Jurkat, Clone E6-1 (cell line): ENCODE measurements at places on chromosomes 7 and 10.

GRCh38 chr10:104521901-104522694 lies 119.0 kb upstream of the SORCS3 start:
- DNase-seq: no peak

DNA sequence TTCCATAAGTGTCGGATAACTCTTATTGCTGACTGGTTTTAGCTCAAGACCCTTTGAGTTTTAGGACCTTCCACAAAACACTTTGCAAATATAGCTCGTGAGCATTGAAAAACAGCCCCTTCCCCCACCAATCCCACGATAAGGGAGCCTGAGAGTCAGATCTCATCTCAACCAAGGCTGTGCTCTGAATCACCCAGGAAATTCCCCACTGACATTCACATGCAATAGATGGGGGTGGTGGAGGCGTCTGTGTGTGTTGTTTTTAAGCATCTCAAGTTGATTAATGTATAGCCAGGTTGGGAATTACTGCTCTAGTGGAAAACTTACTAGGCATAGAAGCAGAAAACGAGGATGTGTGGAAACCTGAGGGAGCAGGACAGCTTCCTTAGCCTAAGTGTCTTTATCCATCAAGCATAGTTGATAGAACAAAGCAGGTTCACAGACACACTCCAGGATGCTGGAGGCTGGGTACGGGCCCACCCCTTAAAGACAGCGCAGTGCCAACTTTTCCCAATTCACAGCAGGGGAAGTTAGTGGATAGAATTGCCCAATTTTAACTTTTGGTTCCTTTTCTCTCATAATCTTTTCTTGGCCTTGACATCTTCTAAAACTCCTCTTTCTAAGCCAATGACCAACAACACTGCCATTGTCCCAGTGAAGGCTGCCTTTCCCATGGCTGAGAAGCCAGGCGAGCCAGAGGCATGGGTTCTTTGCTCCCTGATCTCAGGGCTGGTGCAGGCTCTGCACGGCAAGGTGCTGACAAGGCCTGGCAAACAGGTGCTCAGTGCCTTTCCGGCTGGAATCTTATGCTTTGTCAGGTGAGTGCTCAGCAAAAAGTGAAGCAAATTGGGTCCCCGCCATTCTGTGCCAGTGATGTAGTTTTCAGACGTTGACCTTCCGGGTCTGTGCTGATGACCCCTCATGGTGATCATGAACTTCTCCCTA lies 98.5 kb upstream of the INSIG1 start:
- DNase-seq: no peak

- peak; percentile 7 for DNase-seq
Observed at GRCh38 chr7:118184565-118184940, 589 bp downstream of the LSM8 start.

DNA sequence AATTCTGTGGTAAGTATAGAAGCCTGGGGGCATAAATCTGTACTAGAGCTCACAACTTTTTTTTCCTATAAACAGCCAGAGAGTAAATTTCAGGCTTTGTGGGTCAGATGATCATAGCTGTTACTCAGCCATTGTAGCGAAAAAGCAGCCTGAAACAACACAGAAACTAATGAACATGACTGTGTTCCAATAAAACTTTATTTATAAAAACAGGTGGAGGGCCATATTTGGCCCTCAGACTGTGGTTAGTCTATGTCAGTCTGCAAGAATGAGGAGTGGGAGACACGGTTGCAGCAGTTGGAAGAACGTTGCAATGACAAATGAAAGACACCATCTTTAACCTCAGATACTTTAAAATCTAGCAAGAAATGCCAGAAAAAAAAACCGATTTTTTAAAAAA lies 389.6 kb upstream of the PRKCQ start:
- no peak for DNase-seq

DNA sequence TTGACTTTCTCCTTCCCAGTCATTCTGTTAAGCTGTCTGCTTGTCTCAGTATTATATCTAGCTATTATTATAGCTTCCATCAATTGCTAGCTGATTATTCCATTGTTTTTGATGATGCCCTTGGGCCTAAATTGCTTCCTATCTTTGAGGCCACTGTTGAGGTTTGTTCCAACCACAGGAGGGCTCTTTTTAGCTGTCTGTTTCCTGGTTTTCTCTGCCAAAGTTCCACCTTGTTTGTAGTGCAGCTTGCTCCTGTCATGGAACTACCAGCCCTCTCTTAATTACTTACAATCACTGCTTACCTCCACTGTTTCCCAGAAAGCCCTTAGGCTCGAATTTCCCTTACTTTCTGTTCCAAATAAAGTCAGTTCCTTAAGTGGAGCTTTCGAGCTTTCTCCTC lies 118.7 kb upstream of the SEC61G start:
- DNase-seq: no peak

GRCh38 chr7:92417913-92418312 lies 29.4 kb upstream of the GATAD1 start:
- no peak for DNase-seq

DNA sequence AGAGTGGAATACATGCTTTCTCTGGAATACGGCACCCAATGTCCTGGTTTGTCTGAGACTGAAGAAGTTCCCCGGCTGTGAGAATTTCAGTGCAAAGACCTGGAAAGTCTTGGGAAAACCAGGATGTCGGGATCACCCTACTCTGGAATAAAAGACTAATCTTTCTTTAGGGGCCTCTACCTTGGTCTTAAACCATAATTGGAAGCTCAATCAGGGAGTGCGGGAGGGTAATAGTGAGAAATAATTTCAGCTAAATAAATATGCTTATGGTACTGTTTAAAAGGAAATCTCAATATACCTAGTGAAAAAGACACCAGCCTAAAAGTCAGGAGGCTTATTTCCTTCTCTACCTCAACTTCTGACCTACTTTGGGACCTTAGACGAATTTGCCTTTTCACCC lies 236.1 kb upstream of the GLI3 start:
- DNase-seq: no peak

GRCh38 chr7:21941611-21942141 lies 4.0 kb downstream of the CDCA7L start:
- DNase-seq: peak; percentile 78

GRCh38 chr7:112533591-112533990 lies 52.8 kb downstream of the LSMEM1 start:
- DNase-seq: no peak

DNA sequence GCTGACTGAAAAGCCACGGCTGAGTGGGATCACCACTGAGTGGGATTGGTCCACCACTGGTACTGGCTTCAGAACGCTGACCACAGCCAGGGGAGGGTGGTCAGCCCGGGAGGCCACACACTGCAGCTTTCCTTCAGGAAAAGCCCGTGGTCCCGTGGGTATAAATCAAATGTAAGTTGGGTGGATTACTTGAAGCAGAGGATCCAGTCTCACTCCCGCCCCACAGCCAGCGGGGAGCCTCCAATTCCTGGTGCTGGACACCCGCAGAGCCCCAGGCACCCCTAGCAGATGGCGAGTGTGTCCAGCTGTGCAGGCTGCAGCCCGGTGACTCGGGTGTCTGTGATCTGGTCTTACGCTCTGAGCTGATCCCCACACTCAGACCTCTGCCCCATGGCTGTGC lies 231.1 kb upstream of the ZNF32 start:
- DNase-seq: no peak

GRCh38 chr10:53846809-53847208 lies 954.2 kb downstream of the PCDH15 start:
- peak; percentile 7 for DNase-seq

GRCh38 chr7:151813445-151813844 lies 63.5 kb downstream of the PRKAG2 start:
- DNase-seq: no peak

GRCh38 chr7:437329-438251 lies 82.1 kb downstream of the PDGFA start:
- DNase-seq: no peak

GRCh38 chr10:45003432-45004000 lies 2.8 kb downstream of the ZNF22 start:
- peak; percentile 58 for DNase-seq
